Stimulated activated memory B cell treated with anti-CD40 and anti-IgM and Interleukin-4, amounts not matched to agents 10 μg/mL and 1 μg/mL and 100 μg/mL, for 72 hours (primary cell): ENCODE measurements at places on chromosomes 11 and 22.

DNA sequence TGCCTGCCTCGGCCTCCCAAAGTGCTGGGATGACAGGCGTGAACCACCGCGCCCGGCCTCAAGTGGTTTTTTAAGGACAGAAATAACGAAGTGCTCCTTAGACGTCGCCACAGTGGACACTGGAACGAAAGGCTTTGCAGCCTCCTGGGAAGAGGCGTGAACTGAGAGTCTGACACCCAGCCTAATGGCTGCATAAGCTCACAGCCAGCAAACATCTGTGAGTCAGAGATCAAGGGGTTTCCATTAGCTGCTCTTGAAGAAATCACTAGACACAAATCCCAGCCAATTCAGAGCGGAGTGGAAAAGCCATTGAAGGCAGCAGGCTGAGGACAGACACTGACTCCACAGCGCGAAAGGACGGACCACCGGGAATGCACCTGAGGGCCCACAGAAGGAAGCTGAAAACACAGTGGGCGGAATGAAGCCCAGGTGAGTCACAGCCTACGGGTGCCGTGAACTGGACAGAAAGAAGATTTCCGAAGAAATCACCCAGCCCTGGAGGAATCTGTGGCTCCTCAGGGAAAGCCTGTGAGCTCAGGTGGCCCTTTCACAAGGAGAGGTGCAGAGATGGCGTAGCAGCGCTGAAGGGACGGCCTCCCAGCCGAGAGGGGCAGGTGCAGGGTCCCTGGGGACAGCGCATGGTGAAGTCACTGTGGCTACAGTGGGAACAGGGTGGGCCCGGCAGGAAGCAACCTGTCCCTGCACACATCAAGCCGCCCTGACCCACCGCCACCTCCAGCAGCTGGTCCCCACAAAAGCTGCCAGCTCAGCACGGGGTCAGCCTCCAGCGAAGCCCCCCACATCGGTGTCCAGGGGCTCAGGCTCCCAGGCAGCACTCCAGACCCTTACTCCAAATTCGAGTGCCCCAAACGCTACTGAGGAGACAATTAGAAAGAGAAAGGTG is 11.6 kb downstream of the LMNTD2 start:
- ATAC-seq: peak; percentile 51

GRCh38 chr11:102287964-102288724 is 29.1 kb upstream of the BIRC3 start:
- ATAC-seq: peak; percentile 81

DNA sequence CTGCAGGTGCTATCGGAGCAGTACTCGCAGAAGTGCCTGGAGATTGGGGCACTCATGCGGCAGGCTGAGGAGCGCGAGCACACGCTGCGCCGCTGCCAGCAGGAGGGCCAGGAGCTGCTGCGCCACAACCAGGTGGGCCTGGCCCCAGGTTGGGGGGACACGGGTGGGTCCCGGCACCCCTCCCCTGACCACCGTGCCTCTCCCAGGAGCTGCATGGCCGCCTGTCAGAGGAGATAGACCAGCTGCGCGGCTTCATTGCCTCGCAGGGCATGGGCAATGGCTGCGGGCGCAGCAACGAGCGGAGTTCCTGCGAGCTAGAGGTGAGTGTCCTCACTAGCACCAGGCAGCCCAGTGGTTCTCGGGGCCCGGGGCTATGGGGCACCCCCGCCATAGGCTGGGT is 38.7 kb upstream of the GCAT start:
- ATAC-seq: no peak

- no peak for ATAC-seq
Observed at GRCh38 chr11:11876458-11876857, 34.7 kb downstream of the USP47 start.

DNA sequence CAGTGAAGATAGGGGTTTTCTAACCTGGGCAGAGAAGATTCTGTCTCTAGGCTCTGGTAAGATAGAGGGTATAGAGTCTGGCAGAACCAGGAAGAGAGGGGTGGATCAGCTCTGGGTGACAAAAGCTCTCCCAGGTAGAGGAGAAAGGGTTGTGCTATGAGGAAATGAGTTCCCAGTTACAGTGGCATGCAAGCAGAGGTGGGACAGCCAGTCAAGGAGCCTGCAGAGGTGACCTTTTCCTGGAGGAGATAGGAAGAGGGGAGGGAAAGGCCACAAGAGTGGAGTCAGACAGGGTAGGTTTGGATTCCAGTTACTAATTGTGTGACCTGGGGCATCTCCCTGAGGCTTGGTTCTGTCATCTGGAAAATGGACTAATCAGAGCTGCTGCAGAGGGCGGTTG is 3.4 kb upstream of the CAPN5 start:
- ATAC-seq: no peak

GRCh38 chr22:35454416-35455054 is 54.6 kb downstream of the MCM5 start:
- no peak for ATAC-seq

DNA sequence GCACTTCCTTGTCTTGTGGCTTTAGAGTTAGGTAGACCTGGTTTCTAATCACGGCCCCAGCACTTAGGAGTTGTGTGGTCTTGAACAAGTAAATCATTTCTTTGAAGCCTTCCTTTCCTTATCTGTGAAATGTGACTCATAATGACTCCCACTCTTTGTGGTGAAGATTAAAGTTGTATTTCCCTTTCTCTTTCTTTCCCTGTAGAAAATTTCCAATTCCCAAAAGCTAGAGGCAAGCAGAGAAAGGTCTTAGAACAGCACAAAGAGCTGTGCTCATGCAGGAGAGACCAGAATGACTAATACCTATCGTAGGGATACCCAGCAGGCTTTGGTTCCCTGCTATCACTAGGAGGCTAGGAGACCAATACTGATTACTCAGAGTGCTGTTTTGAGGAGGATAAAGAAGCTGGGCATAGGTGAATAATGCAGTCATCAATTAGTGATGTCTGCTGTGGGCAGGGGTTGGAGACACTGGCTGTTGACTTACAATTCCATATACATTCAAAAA is 270.7 kb upstream of the SYN3 start:
- no peak for ATAC-seq

- ATAC-seq: no peak
Observed at GRCh38 chr11:115390441-115390840, 113.8 kb downstream of the CADM1 start.

- no peak for ATAC-seq
Observed at GRCh38 chr22:41038732-41039131, 53.7 kb upstream of the EP300 start.

DNA sequence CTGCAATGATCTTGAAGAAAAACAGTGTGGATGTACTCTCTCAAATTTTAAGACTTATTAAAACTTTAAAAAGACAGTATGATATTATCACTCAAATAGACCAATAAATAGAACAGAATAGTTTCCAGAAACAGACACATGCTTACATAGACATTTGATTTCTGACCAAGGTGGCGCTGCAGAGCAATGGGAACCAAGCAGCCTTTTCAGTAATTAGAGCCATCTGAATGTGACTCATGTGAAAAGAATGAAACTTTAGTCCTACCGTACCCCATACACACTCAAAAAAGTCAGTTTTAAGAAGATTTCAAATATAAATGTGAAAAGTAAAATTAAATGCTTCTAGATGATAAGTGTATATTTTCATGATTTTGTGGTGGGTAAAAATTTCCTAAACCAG is 74.2 kb upstream of the MS4A8 start:
- ATAC-seq: no peak

DNA sequence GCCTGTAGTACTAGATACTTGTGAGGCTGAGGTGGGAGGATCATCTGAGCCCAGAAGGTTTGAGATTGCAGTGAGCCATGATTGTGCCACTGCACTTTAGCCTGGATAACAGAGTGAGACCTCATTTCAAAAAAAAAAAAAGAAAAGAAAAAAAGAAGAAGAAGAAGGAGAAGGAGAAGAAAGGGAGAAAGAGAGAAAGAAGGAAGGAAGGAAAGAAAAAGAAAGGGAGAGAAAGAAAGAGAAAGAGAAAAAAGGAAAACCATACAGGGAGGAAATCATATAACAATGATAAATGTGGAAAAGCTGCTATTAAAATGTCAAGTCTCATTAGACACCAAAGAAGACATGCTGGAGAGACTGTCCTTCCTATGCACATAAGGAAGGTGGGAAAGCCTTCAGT is 5.7 kb upstream of the PRDM10 start:
- no peak for ATAC-seq

GRCh38 chr11:12143461-12144258 is 33.3 kb downstream of the MICAL2 start:
- ATAC-seq: no peak

DNA sequence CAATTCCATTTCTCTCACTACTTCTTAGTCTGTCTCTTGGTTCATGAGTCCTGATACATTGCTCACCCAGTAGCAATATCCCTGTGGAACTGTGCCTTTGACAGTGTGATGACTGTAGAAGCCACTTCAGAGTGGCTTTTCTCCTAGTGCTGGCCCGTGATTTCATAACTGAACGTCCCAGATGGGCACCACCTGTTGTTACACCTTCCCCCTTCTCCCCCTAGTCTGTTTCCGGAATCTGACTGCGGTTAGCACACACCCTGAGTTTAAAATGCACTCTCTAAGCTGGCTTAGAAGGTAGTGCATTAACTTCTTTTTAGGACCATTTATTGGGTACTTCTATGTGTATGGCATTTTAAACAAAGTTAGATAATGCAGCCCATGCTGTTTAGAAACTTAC is 83.0 kb downstream of the ALX4 start:
- ATAC-seq: no peak

GRCh38 chr11:60786811-60787567 is 1.9 kb downstream of the MS4A10 start:
- ATAC-seq: no peak

DNA sequence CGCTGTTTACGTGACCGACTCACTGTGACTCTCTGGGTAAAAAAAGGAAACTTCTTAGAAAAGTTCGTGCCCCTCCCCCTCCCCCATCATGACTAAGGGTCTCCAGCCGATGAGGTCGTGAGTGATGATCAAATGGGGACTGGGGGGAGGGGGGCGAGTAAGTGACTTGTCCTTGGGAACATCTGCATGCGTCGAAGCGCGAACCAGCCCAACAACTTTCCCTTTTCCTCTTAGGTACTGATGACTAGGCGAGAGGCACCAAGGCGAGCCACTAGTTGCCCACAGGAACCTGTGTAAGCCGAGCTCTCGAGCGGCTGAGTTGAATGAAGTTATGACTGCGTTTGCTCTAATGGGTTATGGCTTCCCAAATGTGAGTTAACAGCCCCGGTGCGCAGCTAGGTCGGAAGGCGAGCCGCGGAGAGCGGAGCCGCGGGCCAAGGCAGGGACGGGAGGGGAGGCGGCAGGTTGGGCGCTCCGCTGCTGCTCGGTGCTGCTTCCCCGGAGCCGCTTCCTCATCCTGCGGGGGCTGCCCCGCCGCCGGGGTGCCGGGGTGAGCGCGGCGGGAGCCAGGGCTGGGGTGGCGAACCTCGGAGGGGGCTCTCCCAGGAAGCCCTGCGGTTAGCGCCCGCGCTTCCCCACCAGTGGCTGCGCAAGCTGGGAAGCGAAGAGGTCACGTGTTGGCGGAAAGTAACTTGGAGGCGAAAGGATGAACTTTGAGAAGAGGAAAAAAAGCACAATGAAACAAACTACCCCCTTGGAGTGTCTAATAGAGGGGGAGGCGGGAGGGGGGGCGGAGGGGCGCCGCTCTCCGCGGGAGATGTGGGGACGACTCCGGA is 22.1 kb upstream of the BDNF start:
- no peak for ATAC-seq

- peak; percentile 59 for ATAC-seq
Observed at GRCh38 chr11:104907521-104908185, 9.4 kb upstream of the CASP12 start.

DNA sequence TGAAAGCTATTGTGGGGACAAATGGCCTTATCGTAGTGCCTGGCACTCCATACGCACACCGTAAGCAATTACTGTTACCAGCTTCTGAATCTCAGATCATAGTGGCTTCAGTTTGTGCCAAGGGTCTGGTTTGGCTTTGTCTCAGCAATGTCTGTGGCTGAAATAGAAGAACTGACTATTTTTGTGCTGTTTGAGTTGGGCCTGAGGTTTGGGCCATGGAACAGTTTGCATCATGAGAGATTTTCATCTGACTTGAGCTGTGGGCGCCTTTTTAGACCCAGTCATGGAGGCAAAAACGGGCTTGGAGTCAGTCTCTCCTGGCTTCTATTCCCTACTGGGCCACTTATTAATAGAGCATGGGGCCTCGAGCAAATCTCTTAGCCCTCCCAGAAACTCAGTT is 121.1 kb upstream of the CRYBB3 start:
- ATAC-seq: no peak

DNA sequence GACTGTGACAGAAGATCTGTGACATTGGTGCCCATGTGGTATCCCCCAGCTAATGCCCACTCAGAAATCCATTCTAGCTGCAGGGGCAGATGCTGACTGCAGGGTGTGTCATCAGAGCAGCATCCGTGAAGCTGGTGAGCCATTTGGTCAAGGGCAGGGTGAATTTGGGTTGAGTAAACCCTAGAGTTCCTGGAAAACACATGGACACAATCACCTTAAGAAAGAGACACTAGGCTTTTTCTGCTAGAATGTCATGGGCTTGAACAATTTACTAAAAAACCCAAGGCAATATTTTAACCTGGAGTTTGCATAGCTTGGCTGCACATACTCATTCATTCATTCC is 100.0 kb downstream of the ADAMTS15 start:
- ATAC-seq: no peak

DNA sequence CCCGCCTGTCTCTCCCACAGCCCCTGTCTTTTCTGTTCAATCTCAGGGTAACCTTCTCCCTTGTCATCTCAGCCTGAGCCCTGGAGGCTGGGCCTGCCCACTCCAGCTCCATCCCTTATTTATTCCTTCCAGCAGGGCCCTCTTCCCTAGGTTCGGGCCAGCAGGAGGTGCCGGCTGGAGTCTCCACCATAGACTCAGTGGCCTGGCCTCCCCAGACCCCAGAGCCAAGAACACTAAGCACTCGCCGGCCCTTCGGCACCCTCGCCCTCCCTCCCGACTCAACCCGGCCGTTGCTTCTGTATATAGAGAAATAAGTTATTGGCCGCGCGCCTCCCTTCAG is 1.4 kb upstream of the RAB1B start:
- ATAC-seq: no peak

GRCh38 chr11:69926376-69927050 is 107.3 kb upstream of the FGF3 start:
- no peak for ATAC-seq

GRCh38 chr11:69403556-69404215 is 77.8 kb upstream of the LINC01488 start:
- no peak for ATAC-seq

DNA sequence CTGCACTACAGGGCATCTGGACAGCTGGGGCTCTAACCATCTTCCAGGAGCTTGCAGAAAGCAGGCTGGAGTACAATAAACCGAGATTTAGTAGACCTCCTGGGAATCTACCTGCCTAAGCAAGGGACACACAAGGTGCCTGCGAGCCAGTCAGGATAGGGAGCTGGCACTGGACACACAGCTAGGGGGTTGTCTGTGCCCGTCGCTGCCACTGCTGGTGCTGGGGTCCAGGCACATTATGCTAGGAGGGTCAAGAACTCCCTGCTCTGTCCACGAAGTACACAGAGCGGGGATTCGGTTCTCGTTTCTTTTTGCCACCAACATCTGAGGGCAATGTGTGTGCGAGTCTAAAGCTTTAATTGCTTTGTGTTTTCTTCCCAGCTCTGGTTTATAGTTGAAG is 4.2 kb downstream of the RIC8A start:
- ATAC-seq: no peak

GRCh38 chr11:69272831-69273485 is 21.0 kb upstream of the MYEOV start:
- no peak for ATAC-seq
